ENCODE measurements at places on chromosomes 1 and 21.

- DNase-seq = no peak
Observed at GRCh38 chr21:42671778-42672593, 18.6 kb downstream of the PDE9A start.

- no peak for DNase-seq
Observed at GRCh38 chr1:91863498-91863897, 22.5 kb downstream of the TGFBR3 start.

DNA sequence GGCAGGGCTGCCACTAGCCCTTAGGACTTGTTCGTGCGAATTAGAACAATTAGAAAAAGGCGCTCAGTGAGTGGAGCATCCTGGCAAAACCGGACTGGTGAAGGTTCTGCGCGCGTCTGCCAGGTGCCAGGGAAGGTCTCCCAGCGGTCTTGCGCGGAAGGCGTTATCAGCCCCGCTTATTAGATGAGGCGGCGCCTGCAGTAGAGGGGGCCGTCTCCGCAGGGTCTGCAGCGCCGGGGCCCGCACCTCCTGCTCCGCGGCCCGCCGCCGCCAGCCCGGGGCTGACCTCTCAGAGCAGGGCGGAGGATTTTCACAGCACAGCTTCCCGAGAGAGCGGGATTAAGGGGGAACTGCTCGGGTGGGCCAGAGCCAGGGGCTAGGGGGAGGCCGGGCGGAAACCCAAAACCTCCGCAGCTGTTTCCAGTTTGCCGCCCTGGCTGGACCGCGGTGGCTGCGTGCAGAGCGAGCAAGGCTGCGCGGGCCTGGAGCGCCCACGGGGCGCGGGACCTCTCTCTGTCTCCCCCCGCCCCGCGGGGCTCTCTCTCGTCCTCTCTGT is 155.2 kb downstream of the FOXD2 start:
- no peak for DNase-seq

DNA sequence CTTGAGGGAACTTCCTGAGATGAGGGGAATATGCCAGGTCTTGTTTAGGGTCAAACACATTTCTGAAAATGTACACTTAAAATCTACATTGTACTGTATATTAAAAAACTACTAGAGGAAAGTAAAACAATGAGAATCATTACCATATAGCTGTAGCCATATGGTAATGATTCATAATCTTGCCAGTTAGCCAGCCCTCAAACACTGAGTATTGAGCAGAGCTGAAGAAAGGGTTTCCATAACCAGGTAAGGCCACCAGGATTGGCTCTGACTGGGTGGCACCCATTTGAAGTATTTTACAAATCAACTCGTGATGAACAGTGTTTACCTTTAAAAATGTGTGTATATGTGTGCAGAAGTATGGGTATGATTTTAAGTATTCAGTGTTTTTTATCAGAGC is 226.7 kb downstream of the SLC45A1 start:
- no peak for DNase-seq

DNA sequence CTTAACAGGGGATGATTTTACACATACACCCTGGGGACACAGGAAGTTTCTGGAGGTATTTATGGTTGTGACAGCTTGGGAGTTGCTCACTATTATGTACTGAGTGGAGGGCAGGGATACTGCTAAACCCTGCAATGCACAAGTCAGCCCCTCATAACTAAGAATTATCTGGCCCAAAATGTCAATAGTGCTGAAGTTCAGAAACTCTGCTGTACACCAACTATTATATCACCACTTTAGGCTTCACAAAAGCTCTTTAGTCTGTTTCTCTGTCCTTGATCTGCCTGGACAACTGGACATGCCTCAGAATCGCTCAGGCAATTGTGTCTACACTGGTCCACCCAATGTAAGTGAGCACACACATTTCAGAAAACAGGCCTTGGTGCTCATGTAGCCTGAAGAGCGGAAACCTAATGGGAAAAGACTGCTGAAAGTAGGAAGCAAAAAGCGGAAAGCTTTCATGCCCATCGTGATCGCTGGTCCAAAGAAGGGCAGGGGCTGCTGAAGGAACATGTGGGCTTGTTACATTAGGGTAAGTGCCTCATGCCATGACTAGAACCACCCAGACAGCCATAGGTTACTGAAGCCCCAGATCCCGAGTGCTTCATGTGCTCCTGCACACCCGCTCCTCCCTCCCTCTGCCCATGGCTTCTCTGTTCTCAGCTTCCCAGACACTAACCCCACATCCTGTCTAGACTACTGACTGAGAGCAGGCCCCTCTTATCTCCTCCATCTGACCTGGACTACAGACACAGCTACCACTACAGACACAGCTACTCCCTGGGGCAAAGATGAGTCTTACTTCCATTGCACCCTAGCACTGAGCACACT is 73.5 kb downstream of the LRIG2 start:
- no peak for DNase-seq

DNA sequence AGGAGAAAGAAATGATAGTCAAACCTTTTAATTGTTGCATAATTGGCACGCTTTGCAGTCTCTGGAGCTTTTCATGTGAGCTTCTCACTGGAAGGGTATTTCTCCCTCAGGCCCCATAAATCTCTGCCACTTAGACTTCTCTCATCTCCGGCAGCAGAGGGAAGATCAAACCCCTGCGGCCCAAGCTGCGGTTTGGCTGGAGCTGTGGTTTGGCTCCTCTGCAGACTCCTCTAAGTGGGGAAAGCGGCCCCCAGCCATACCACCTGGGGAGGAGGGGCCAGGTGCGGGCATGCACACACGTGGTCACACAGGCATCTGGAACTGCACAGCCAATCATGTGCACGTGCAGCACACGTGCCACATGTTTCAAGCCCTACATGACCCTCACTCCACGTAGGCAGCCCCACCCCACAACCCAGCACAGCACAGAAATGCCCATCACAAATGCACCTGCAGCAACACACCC is 58.3 kb downstream of the UBE2T start:
- no peak for DNase-seq

DNA sequence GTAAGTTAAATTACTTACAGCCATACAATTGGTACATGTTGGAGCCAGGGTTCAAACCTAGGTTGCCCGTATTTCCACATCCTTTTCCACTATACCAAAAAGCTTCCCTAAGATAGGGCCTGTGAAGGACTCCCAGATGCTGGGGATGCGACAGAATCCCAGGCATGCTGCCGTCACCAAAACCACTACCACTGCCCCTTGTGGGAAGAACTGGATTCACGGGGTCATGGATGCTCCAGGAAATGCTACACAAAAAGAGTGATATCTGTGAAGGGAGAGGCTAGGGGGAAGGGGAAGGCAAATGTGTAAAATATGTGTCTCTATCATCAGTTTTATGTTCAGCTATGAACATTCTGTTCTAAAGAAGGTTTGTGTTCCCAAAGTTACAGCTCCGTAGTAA is 133.9 kb upstream of the IVNS1ABP start:
- DNase-seq = no peak

- DNase-seq = no peak
Observed at GRCh38 chr1:20480243-20480944, 5.6 kb downstream of the CAMK2N1 start.

GRCh38 chr1:160560045-160560705 is 19.1 kb downstream of the CD84 start:
- no peak for DNase-seq

DNA sequence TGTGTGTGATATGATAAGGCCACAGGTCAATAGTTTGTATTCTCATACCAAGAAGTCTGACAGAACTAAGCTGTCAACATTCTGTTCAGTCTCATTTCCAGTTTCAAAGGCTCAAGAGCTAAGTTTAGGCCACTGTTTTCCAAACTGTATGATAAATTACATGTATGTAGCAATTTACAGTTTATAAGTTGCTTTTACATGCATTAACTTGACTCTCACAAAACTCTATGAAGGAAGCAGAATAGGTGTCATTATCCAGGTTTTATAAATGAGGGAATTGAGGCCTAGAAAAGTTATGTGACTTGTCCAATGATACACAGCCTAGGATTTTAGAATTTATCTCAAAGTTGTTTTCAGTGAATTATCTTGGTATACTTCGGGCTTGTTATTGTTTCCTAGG is 23.4 kb downstream of the FMO5 start:
- no peak for DNase-seq

GRCh38 chr1:14168326-14169063 is 430.0 kb upstream of the KAZN start:
- no peak for DNase-seq

DNA sequence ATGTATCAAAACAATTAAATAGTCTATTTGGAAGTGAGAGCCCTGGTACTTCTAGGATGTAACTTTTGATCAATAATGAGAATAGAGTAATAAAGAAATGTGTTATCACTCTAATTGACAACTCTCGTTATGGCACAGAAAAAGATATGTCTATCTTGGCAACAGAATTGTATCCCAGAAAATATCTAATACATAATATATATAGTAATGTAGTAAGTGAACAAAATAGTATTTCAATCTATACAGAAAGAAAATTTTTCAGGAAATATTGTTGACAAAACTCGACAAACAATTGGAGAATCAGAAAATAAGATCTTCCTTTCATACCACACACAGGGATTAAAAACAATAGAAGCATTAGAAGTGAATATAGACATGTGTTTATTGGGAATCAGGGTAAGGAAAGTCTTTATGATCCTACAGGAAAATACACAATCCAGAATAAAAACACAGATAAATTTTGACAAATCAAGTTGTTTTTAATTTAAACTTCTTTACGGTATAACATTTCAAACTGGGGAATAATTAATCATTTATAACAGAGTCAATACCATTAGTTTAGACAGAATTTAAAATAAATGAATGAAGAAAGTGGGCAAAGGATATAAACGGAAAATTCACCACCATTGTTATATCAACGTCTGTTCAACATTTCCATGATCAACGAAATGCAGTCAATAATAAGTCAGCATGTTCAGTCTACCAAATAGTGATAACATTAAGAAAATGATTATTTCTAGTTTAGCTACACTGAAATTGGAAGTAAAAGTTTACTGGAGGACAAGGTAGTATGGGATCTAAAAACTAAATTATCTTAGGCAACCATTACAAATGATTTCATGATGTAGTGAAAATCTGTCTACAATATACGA is 1526.5 kb upstream of the TPTE start:
- no peak for DNase-seq

GRCh38 chr1:212979340-212980122 is 29.2 kb downstream of the VASH2 start:
- DNase-seq = peak; percentile 57

DNA sequence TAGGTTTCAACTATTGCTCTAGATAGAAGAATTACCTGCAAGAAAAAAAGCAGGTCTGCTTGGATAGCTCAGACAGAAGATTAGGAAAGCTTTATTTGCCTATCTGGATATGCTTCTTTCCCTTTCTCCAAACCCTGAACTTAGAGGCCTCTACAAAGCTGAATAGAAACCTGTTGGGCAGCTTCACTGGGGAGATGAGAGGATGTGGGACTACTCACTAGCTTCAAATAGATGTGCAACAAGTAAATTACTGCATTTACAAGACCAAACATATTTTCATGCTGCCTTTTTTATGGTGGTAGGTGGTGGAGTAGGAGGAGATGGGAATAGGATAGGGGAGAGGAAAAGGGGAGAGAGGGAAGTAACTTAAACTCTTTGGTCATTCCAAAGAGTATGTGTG is 6.4 kb downstream of the CLCA2 start:
- no peak for DNase-seq

- DNase-seq = no peak
Observed at GRCh38 chr1:221241157-221241556, 361.9 kb downstream of the HLX start.

- no peak for DNase-seq
Observed at GRCh38 chr21:41865002-41865777, 14.0 kb downstream of the PRDM15 start.

DNA sequence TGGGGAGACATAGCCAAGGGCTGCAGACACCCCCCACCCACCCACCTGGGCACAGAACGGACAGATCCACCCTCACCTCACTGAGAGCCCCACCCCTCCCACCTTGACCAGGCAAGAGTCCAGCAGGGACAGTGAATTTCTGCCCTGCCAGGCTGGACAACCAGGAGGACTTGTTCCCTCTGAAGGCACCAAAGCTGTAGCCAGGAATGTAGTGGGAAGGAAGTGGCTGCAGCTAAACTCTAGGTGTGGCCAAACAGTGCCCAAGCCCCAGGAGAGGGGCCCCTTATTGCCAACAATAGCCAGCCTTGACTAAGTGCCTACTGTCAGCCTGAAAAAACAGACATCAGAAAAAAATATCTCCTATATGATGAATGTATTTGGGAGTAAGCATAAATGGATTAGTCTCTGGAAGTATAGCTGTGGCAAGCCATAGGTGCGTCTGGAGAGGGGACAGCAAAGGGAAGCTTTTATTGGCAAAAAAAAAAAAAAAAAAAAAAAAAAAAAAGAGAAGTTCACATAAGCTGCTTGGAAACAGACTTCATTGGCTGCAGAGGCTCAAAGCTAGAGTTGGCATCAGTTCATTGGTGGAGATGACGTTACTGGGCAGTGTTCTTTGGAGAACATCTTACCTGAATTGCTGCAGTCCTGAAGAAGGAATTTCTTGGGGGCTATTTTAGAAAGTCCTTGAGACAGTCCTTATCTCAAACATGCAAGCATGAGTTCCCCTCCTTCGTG is 64.1 kb upstream of the TMEM51 start:
- DNase-seq = no peak

GRCh38 chr1:187092104-187092503 is 263.4 kb downstream of the PLA2G4A start:
- peak; percentile 81 for DNase-seq

- peak; percentile 32 for DNase-seq
Observed at GRCh38 chr1:23896491-23896890, 16.7 kb downstream of the CNR2 start.

GRCh38 chr1:198330982-198331615 is 174.3 kb downstream of the NEK7 start:
- no peak for DNase-seq

Data from CD4-positive, CD25-positive, alpha-beta regulatory T cell (primary cell).